Right cardiac atrium (tissue), 5 donors: ENCODE measurements at places on chromosomes 3 and 15.

DNA sequence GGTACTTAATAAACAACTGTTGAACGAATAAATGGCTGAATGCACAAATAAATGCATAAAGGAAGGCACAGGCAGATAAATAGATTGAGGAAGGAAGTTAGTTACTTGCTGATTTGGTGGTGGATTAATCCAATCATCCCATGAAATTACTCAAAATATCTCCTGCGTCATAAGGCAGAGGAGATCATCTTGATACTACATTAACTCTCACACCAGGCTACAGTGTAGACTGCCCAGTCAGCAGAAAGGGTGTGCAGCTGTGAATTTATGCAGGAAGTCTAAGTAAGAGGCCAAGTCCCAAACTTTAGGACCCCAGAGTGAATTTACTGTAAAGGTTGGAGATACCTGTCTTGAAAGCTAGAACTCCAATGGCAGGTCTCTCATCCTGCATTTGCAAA, 38.6 kb downstream of the PRICKLE2 start:
- no peak for DNase-seq

DNA sequence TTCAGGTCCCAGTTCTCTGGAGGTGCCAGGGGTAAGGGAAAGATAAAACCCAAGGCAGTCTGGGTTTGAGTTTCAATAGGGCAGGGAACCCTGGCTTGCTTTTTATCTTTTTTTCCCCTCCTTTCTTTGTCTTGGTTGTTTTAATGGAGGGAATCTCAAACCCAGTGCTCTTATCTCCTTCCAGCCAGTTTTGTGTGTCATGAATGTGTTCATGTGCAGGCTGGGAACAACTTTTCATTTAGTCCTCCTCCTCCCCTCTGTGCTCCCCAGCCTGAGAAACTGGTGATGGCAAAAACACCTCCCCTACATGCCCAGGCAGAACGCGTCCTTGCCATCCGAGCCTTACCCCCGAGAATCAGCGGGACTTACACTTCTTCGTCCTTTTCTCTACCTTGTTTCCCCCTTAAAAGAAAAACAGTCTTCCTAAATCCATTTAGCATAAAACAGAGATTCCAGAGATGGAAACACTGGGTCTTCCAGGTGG, 10.9 kb downstream of the SEMA3G start:
- DNase-seq: no peak

DNA sequence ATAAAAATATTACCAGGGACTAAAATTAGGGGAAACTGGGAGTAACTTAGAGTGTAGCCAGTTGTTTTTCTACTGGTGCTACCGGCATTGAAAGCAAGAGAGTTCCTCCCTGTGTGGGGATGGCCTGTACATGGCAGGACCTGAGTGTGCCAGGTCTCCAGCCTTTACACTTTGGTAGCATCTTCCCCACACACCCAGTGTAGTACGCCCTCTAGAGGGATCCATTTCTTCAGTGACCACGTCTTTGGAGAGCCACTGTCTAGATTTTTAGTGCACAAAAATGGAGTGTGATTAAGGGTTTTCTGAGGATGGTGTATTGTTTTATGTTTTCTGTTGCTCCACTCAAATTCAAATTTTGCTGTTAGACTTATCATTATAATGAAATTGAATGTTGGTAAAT, 507.0 kb upstream of the TPRG1 start:
- DNase-seq: no peak

DNA sequence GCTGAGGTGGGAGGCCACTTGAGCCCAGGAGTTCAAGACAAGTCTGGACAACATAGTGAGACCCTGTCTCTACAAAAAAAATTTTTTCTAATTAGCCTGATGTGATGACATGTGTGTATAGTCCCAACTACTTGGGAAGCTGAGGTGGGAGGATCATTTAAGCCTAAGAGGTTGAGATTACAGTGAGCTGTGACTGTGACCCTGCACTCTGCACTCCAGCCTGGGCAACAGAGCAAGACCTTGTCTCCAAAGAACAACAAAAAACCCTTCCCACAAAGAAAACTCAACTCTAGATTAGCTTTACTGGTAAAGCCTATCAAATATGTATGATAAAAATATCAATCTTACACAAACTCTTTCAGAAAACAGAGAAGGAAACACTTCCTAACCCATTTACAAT, 68.5 kb downstream of the ZNF148 start:
- no peak for DNase-seq

GRCh38 chr15:88266170-88266569, 9.6 kb upstream of the NTRK3 start:
- DNase-seq: no peak

GRCh38 chr15:38351466-38351865, 98.8 kb downstream of the SPRED1 start:
- no peak for DNase-seq

DNA sequence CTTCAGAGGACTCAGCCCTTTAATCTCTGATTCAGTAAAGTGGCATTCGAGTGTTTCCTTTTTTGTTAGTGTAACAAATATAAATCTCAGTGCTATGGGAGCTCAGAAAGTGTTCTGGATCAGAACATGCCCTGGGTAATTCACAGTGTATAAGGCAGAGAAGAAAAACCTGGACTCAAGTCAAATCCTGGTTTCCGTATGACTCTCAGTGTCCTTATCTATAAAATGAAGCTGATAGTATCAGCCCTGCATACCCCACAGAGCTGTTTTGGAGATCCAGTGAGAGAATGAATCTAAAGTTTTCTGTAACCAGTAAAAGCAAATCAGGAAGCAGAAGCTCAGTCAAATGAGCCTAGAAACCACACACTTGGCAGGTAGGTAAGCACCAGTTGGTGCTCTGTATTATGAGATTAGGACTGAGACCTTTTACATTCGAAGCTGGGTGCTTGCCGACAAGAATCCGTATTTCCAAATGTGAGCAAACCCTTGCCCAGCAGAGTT, 67.2 kb downstream of the IL1RAP start:
- no peak for DNase-seq

GRCh38 chr3:100706365-100706764, 2.9 kb upstream of the TFG start:
- no peak for DNase-seq

GRCh38 chr3:132239587-132239986, 77.6 kb upstream of the ACP3 start:
- DNase-seq: no peak

- no peak for DNase-seq
These were observed 159.0 kb upstream of the CHRNA7 start for GRCh38 chr15:31871166-31871886.

GRCh38 chr15:45026651-45027190, 3.7 kb downstream of the SORD start:
- no peak for DNase-seq
